ENCODE measurements at places on chromosomes 2 and 18.

DNA sequence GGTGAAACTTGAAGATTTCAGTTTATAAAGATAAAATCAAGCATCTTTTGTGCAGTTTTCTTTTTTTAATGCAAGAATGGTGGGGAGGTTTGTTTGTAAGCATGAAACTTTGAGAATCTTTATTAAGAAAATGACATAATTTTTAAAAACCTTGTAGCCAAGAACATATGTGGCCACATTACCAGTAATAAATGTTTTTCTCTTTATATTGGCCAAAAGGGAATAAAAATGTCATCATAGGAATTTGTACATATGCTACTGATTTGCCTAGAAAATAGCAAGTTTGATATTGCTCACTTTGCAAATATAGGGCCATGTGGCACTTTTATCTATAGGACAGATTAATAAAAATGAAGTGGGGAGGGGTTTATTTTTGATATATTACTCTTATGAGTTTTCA lies 25.6 kb downstream of the METTL21A start:
- no peak for ATAC-seq

DNA sequence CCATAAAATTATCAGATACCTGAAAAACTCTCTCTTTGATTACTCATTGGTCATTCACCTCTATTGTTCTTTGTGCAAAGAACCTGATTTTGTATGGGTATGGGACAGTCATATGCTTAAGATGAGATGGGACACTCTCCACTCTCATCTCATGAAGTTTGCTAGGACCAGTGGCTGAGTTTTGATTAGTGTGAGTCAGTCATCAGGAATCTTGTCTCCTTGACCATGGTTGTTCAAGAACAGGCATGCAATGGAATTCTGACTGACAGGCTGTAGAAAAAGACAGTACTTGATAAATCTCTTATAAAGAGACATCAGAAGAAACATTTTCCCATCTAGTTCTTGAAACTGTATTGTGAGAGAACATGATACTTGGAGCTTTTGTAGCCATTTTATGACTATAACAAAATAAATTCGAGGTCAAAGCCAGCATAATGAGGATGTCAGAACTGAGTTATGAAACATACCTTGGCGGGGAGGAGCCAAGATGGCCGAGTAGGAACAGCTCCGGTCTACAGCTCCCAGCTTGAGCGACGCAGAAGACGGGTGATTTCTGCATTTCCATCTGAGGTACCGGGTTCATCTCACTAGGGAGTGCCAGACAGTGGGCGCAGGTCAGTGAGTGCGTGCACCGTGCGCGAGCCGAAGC lies 367.0 kb downstream of the NR4A2 start:
- ATAC-seq, result no peak

- ATAC-seq, result no peak
These were observed 128.1 kb downstream of the TMEM163 start for GRCh38 chr2:134590679-134591078.

- peak; percentile 15 for ATAC-seq
These were observed 90.7 kb downstream of the NOL10 start for GRCh38 chr2:10599089-10599488.

Measured in SK-N-SH treated with all-trans-retinoic acid at 6 μM for 48 hours (cell line).